ENCODE measurements at places on chromosomes 5 and 9.

- DNase-seq = no peak
These were observed 481.2 kb downstream of the ACTL7B start for GRCh38 chr9:108374626-108375025.

DNA sequence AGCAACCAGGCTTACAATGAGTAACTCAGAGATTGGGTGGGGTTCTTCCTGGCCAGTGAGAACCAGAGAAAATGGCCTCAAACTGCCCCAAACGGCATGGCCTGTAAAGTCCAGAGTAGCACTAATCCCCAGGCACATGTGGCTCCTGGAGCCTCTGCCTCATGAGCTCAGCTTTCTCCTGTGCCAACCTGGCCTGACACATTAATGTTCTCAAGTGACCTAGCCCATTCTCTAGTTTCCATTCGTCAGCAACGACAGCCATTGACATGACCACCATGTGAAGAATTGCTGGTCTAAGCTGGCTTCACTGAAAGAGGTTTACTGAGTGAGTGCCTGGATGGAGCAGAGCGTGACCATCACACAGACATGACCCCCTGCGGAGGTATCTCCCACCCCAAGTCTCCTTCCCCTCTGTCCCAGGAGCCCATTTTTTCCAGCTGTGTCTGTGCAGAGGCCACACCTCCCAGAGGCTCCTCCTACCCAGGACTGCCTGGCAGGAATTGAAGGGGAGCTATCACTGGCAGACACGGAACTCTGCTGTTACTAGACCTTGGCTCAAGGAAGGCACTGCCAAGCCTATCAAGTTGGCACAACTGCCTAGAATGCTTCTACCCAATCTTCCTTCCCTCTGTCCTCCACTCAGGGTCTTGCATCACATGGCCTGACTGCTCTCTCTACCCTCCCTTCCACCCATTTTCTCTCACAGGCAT, 59.0 kb upstream of the BOD1 start:
- no peak for DNase-seq

GRCh38 chr5:131245948-131246347, 17.9 kb upstream of the CDC42SE2 start:
- no peak for DNase-seq

DNA sequence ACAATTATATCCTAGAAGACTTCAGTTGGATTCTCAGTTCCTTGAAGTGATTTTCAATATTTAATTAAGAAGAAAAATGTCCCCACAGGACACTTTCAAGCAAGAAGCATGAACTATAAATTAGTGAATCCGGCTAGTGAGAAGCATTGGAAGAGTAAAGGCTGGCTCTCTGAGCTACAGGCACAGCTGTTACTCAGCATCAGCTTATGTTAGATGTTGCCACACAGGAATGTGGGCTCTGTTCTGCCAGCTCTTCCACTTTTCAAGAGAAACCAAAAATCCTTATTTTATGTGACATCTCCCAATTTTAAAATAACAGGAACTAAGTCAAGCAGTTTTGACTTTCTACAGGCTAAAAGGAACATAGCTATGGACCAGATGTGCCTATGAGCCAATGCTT, 14.9 kb downstream of the ZNF474 start:
- DNase-seq = no peak
